ENCODE measurements at places on chromosomes 4 and X.

DNA sequence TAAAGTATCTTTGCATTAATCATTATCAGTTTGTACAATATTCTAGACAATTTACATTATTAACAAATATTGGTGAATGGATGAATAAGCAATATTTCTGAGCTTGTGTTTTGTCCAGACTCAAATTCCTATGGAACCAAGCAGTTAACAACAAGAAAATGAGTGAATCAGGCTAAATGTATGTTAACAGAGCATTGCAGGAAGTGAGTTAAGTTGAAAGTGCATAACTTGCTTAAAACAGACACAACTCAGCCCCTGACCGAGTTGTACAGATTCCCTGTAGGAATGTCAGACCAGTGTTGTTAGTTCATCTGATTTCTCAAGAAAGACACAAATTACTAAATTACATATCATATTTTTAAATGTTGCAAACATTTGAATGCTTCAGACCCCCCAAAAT, 23.7 kb upstream of the CSN1S1 start:
- DNase-seq, result peak; percentile 43

GRCh38 chrX:113212052-113212451, 371.4 kb upstream of the AMOT start:
- no peak for DNase-seq

DNA sequence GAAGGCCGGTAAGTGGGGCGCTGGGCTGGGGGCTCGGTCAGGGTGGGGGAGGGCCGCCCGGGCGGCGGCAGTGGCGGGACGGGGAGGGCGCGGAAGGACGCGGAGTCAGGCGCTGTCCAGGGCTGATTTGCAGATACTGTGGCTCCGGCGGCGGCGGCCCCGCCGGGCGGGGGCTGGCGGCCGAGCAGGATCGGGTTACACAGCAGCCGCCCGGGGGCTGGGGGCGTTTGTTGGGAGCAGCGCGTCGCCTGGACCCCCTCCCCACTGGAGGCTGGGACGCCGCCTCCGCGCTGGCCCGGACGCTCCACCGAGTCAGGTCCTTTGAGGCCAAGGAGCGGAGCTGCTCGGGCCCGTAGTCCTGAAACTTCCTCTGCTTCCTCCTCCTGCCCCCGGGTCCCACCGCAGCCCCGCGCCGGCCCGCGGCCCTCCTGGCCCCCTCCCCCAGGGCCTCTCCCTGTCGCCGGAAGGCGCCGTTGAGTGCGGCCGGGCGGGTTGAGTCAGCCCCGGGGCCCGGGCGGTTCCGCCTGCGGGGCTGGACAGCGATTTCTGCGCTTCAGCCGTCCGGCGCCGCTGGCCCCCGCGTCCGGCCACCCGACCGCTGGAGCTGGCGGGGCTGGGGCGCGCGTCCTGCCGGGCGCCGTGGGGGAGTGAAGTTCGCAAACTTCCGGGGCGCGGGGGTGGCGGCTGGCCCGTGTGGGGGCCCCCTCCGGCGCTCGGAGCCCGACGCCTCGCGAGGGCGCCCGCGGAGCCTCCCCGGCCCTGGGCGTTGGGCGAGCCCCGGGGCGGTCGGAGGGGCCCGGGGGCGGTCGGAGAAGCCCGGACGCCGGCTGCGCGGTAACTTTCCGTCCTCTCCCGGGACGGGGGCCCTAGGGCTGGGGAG, 746 bp downstream of the REST start:
- DNase-seq, result no peak

DNA sequence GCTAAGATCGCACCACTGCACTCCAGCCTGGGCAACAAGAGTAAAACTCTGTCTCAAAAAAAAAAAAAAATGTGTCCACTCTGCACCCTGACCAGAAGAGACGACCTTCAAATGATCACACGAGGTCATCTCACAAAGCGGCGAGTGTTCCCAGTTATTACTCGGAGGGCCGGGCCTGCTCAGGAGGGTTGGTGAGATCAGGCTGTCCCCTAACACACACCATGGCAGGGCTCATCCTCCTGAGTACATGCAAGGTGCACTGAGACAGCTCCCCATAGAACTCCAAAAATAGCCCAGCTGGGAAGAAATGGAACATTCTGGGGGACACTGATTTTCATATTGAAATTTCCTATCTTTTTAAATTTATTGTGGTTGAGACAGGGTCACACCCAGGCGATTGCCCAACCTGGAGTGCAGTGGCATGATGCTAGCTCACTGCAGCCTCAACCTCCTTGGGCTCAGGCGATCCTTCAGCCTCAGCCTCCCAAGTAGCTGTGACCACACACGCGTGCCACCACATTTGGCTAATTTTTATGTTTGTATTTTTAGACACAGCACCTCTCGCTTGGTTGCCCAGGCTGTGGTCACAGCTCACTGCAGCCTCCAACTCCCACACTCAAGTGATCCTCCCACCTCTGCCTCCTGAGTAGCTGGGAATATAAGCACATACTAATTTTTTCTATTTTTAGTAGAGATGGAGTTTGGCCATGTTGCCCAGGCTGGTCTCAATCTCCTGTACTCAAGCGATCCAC, 51.5 kb downstream of the DHRSX start:
- no peak for DNase-seq

GRCh38 chr4:54497947-54498346, 159.8 kb upstream of the KIT start:
- no peak for DNase-seq

GRCh38 chr4:10554694-10555093, 97.5 kb upstream of the ZNF518B start:
- DNase-seq, result no peak

DNA sequence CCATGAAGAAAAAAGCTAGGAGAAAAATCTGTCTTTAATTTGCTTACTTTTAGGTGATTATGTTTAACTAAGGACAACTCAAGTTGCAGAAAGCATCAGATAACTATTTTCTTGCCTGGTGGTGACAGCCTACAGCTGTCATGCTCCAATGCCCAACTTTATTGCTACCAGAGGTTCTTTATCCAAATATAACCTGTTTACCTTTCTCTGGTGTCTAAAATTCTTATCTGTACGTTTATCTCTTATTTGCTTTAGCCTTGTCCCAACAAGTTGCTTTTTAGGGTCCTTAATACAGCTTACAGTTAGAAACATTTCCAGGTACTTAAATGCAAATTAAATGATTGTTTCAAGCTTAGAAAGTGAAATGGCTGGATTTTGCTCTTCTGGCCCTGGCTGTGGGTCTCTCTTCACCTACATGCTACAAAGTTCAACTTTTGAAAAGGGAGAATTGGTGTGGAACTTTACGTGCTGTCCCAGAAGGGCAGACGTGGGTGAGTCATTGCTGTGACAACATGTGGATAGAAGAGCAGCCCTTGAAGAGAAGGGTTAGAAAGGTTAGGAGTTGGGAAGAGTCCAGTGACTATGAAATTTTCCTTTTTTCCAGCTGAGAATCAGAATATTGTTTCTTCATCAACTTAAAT, 60.7 kb downstream of the HPGD start:
- no peak for DNase-seq

DNA sequence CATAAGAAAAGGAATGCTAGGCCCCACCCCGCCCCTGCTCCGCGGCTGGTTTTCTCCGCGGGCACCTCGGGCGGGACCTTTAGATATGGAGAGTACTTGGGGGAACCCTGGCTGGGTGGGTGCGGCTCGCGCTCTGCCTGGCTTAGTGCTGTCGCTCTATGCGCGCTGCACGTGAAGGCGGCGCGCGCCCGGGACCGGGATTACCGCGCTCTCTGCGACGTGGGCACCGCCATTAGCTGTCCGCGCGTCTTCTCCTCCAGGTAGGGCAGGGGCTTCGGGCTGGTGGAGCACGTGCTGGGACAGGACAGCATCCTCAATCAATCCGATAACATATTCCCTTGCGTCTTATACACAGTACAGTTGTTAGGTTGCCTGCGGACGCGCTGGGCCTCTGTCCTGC, 56.0 kb downstream of the MAGEB10 start:
- no peak for DNase-seq

- no peak for DNase-seq
Measured at GRCh38 chrX:139106069-139106468, 394.6 kb upstream of the FGF13 start.

DNA sequence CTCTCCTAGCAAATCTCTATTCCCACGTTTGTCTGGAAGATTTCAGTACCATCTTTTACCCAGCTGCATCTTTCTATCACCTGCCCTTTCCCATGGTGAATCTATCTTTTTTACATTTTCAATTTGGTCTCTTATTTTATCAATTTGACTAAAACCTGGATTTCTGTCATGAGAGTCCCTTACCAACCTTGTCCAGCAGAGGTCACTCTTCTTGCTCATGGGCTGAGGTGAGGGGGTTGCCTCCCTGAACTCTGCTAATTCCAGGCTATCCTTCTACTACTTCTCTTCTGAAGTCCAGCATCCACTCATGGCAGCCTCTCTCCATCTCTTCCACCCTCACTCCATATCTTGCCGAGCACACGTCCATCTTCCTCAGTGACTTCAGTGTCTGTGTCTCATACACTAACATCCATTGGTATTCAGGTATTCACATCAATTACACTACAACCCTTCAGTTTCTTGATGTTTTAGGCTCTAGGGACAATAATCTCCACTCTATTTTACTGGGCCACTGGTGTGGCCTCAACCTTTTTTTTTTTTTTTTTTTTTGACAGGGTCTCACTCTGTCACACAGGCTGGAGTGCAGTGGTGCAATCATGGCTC, 17.8 kb upstream of the ZNF827 start:
- DNase-seq, result no peak

GRCh38 chrX:19715711-19716638, 171.4 kb downstream of the SH3KBP1 start:
- DNase-seq, result no peak

GRCh38 chrX:39443240-39443639, 642.0 kb downstream of the MID1IP1 start:
- no peak for DNase-seq

DNA sequence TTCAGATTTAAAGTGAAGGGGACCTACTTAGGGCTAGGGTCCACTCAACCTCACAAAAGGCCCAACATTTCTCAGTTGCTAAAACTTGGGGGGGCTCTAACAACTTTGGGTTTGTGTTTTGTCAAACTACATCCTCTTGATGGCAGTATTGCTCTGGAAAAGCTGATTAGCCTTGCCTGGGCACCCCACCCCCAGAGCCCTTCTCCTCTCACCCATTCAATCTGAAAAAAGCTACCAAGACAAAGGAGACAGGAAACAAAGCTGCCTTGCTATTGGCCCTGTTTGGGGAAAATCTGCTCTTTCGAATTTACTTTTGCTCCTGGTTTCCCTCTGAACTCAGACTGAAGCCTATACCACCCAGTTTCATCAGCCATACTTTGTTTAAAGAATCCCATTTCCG, 195.2 kb upstream of the STK26 start:
- DNase-seq, result no peak

DNA sequence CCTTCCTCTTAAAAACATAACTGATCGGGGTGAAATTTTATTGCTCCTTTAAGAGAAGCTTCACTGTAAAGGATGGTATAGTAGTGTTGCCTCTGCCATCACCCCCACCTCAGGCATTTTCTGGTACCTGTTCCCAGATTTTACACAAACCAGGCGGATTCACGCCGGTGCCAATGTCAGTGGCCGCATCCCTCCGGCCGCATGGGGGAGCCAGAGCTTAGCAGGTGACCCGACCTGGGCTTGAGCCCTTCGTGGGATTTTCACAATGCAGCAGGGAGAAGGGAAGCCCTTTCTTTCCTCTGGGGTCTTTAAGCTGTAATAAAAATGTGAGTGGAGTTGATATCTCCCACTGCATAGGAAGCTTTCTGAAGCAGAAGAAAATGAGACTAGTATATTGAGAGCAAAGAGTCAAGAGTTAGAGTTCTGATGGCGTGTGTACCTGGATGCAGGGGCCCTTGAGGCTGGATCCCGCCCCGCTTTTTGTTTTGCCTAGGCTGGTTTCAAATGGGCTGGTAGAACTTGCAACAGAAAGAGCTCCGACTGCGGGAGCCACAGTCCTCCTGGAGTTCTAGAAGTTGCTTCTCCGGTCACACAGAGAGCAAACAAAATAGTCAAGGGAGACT, 59.4 kb downstream of the POLR2B start:
- no peak for DNase-seq

- DNase-seq, result no peak
Measured at GRCh38 chrX:39753293-39753996, 344.3 kb downstream of the BCOR start.

DNA sequence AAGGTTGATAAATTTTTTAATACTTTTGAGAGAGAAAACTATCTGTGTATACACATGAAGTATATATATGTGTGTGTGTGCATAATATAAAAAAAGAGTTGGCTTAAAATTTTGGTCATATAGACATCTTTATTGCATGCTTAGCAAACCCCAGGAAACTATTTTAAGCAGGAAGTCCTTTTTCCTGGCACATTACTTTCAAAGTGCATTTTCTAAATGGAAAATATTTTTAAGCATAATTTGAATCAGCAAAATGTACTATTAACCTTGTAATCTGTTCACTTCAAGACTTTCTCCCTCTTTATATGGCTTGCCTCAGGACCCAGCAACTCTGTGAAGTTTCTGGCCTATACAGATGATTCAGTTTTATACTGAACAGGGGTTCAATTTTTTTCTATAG, 106.3 kb downstream of the CDS1 start:
- DNase-seq, result no peak

DNA sequence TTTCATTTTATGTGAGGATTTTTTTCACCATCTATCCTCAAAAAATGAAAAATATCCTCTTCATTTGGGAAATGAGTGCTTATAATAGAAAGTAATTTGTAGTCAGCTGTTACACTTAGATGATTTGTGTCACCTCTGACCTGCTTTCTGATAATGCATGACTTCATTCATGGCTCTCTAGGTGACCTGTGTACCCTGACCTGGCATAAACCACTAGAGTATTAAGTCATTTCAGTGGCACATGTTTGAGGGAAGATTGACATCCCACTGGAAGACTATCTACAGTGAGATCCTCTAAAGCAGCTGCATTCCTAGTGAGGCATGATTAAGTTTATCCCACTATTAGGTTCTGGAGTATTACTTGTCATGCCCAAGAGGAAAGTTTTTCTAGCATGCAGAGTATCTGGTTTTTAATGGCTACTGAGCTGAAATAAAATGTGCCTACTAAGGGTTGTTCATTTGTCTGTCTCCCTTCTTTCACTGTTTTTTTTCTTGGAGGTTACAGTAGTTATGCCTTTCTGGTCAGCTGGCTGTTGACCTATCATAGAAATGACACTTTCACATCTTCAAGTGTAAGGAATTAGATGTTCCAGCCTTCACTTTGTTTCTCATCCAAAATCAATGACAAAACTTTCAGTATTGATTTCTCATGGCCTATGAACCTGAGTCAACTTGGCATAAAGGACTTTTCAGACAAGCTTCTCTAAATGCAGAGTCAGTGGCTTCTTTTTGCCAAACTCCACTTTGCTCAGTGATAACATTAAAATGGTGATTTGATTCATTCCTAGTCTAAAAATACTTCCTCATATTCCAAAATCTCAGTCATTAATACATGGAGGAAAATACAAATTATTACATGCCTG, 33.1 kb downstream of the TET2 start:
- no peak for DNase-seq

DNA sequence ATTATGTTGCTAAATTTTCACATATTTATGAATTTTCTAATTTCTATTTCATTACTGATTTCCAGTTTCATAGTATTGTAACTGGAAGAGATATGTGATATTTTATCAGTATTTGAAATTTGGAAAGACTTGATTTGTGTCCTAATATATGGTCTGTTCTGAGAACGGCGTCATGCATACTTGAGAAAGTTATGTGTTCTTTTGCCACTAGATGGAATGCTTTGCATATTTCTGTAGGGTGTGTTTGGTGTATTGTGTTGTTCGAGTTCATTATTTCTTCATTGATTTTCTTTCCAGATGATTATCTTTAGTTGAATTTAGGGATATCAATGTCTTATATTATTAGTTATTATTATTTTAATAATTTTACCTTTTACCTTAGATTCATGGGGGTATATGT, 110.6 kb upstream of the ITM2A start:
- no peak for DNase-seq

GRCh38 chrX:44974451-44974850, 101.5 kb downstream of the KDM6A start:
- no peak for DNase-seq
